Stimulated activated CD8-positive, alpha-beta memory T cell treated with anti-CD3 and anti-CD28 coated beads, Interleukin-7, amount 100 ng/mL, for 4 hours (primary cell): ENCODE measurements at places on chromosomes 3 and 15.

DNA sequence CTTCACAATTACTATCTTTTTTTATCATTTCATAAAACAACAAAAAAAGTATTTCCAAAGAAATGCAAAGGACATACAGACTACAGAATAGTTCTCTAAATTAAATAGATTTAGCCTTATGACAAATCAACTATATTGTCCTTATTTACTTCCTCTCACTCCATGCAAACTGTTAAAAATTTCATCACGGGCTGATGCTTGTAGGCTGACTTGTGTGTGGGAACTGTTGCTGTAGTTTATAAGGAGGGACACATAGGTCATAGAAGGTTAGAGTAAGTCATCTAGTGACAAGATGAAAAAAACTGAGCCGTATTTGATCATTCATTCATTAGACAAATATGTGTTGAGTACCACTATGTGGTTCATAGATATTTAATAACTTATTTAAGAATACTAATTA lies 232.5 kb upstream of the TBL1XR1 start:
- DNase-seq, result no peak

GRCh38 chr15:73357999-73358665 lies 10.6 kb downstream of the HCN4 start:
- no peak for DNase-seq

DNA sequence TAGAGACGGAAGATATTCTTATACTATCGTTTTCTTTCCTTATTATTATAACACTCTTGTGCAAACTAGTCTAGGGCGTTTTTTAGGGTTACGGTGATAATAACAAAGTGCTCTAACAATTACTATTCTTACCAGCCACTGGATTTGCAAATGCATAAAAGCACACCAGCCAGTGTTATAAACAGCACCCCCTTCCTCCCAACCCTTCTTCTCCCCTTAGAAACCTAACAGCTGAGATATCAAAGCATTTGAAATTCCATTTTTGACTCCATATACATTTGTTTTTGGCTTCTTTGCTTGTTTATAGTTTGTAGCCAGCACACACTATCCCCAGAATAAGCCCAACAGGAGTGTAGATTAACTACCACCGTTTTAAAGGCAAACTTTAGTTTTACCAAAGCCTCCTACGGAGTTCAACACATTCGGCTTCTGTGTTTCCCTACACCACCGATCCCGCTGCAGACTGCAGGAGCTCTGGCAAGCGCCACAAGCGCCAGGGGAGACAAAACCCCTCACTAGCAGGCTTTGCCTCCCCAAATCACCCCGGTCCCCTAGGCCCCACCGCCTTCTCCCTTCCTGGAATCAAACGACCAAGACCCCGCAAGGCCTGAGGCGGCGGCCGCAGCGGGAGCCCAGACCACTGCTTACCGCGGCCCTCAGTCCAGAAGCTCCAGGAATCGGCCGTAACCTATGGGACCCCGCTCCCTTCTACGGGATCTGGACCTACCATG lies 461 bp downstream of the COPB2 start:
- DNase-seq, result no peak

DNA sequence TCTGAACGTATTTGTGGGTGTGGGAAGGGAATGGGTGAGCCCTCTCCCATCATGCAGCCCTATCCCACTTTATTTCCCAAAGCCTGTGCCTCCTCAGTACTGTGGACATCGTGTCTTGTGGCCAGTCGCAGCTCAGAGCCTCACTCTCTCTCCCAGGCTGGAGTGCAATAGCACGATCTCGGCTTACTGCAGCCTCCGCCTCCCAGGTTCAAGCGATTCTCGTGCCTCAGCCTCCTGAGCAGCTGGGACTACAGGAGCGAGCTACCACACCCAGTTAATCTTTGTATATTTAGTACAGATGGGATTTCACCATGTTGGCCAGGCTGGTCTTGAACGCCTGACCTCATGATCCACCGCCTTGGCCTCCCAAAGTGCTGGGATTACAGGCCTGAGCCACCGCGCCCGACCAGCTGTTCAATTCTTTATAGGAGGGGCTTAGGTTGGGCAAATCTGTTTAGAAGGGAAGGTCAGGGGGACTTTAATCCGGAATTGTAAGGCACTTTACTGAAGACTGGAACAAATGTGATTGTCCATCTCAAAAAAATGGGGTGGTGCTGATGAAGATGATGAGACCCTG lies 42.7 kb upstream of the BDH1 start:
- DNase-seq, result no peak

GRCh38 chr3:2927259-2927658 lies 182.9 kb downstream of the IL5RA start:
- DNase-seq, result no peak

DNA sequence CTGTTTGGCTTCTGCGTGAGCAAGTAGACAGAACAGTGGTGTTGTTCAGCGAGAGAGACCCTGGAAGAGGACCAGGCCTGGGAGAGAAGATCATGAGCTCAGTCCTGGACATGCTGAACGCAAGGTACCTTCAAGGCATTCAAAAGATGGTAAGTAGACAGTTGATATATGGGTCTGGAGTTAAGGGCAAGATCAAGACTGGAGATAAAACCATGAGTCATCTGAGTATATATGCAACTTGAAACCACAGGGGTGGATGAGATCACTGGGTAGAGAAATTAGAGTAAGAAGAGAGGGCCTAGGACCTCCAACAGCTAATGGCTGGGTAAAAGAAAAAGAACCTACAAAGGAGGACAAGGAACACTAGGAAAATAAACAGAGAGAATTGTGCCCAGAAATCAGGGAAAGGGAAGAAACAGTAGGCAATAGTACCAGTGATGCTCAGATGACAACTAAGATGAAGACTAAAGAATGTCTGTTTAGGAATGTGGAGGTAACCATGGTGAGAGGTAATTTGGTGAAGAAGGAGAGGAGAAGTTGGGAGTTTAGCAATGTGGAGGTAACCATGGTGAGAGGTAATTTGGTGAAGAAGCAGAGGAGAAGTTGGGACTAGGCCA lies 343.2 kb upstream of the ADAMTS9 start:
- DNase-seq, result no peak

- no peak for DNase-seq
Observed at GRCh38 chr3:147930232-147930807, 521.2 kb downstream of the ZIC1 start.

DNA sequence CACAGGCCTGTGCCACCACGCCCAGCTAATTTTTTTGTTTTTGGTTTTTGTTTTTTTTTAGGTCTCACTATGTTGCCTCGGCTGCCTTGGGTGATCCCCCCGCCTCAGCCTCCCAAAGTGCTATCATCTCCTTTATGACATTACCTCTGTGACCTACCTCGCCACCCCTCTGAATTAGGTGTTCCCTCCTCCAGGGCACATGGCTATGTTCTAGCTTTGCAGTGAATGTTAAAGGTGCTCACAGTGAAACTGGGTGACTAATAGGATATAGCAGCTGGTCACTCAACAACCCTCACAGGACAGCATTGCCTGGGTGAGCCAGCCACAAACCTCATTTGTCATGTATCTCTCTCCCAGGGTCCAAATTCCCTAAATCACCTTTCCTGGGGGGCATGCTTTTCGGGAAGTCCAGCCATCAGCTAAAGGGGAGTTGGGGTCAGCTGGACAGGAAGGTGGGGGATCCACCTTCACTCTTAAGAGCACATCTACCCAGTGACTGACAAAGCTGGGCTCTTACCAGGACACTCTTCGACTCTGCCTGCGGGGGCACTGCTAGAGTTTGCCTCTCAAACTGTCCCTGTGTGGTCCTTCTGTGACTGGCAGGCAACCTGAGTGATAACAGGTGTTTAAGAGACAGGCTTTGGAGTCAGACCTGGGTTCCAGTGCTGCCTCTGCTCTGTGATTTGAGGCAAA lies 1.6 kb upstream of the TTLL3 start:
- no peak for DNase-seq

- DNase-seq, result no peak
Observed at GRCh38 chr15:60208709-60209108, 189.1 kb downstream of the ANXA2 start.

- DNase-seq, result no peak
Observed at GRCh38 chr3:74423867-74424266, 190.6 kb downstream of the CNTN3 start.

DNA sequence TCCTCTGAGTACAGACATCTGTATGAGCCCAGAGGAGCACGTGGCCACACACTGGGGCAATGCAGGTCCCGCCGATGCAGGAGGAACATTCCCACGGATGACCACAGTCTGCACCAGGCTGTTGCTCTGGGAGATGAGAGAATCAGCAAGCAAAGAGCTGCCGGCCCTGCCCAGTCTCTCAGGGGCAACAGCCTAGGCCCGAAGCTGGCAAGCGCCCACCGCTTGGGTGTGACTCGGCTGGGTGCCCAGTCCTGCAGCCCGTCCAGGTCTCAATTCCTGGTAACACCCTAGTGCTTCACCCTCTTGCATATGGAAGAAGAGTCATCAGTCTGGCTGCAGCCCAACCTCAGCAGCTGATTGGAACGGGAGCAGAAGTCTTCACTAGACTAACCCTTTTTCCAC lies 153.7 kb upstream of the HES1 start:
- no peak for DNase-seq

- no peak for DNase-seq
Observed at GRCh38 chr3:41137686-41138111, 61.6 kb upstream of the CTNNB1 start.
